NCI-H510A (cell line): ENCODE measurements at places on chromosomes 16 and 17.

DNA sequence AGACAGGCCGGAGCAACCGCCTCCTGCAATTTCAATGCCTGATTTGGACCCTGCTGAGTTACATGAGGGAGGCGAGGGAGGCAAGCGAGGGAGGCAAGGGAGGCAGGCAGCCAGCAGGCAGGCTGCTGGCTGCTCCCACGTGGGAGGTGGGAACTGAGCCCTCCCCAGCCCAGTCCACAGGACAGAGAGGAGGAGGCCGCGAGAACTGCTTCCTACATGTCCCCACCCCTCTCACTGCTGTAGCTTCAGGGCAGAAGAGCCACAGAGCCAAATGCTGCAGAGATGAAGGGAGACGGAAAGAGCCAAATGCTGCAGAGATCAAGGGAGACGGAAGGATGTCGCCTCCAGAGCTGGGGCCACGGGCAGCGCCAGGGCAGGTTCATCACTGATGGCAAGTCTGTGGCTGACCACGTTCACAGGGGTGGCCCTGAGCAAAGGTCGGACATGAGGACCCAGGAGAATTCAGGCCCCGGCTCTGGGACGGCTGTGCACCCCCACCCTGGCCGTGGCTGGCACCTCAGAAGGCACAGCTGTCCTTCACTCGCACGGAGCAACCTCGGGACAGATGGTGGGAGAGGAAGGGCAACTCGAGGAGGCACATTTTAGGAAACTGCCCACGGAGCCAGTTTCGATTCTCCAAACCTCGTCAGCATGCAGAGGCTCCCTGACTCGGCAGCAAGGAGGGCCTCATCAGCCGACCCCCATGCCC lies 21.5 kb downstream of the RPH3AL start:
- no peak for DNase-seq

DNA sequence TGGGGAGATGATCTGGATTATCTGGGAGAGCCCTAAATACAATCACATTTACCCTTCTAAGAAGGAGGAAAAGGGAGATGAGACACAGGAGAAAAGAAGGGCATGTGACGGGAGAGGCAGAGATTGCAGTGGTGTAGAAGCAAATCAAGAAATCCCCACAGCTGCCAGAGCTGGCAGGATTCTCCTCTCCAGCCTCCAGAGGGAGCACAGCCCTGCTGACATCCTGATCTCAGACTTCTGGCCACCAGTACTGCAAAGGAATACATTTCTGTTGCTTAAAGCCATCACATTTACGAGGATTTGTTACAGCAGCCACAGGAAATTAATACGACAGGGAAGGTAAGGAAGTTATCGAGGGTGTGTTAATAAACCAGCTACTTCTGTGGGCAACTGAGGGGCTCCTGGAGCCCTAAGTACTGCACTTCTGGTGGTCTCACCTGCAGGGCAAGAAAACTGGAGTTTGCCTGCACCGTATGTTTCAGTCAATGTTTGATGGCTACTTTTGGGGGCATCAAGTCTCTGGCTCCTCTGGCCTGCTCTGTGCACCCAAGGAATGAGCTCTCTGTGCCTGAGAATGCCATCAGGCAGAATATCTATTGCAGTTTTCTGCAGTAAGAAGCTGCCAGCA lies 22.9 kb upstream of the CDH13 start:
- DNase-seq: no peak

- no peak for DNase-seq
Measured at GRCh38 chr16:76428858-76429257, 151.7 kb downstream of the CNTNAP4 start.

DNA sequence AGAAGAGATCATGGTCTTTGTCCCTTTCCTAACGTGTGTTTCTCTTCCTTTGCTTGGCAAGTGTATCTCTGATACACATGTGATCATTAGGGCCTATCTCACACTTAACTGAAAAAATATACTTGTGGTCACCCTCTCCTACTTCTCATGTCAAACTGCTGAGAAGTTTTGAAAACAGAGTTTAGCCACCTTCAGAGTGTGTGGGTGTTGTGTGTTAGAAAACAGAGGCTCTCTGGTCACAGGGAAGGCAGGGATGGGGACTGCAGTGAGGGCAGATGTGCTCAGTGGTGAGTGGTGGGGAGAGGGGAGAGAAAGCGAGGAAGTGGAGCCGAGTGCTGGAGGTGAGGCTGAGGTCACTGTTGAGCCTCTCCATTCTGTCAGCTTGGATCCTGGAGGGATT lies 29.4 kb downstream of the GRB7 start:
- DNase-seq: no peak

- no peak for DNase-seq
Measured at GRCh38 chr17:32265192-32265923, at the start of gene RHBDL3. TSS of gene RHBDL3 (plus strand) at chr17:32265832. CDS start at chr17:32266190, 358 bp downstream.

DNA sequence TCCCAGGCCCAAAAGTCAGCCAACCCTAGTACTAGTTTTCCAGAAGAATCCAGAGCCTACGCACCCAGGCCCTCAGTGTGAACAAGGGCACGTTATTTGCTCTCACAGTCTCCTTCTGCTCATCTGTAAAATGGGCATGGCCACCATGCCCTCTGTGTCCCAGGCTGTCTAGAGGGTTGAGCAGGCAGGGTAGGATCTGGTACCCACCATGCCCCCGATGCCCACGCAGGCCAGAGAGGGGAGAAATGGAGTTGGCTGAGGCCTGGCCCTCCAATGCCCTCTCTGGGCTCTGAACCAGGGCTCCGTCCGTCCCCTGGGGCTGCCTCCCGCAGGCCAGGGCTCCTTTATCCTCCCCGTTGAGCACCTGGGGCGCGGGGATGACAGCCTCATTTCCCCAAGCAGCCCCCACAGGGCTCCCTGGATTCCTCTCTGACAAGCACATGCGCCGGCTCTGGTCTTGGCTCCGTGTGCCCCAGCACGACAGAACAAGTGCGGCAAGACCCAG lies 9.1 kb upstream of the BAHCC1 start:
- no peak for DNase-seq

DNA sequence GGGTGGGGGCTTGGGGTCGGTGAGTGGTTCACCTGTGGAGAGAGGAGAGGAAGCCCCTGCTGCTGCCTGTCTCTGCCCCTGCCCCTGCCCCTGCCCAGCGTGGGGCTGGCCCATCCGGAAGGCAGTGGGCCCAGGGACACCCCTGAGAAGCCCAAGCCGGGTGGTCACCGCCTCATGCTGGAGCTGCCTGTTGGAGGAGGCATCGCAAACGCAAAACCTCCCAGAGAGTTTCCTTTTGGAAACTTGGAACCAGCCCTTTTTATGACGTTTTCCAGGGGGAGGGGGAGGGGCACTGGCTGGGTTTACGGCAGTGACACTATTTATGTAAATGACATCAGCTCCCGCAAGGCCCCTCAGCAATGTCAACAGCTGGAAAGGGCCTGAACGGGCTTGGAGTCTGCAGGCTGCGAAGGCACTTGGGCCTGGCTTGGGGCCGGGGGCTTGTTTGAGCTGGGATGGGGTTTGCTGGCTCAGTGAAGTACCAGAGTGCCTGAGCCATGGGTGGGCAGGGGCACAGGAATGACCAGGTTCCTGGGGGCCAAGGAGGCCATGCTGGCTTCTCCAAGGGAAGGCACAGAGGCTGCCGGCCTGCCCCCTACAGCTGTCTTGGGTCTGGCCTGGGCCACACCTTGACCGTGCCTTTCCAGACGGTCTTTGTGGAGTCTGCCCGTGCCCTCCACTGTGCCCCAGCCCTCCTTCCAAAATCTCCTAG lies 219.5 kb downstream of the NTN1 start:
- no peak for DNase-seq

DNA sequence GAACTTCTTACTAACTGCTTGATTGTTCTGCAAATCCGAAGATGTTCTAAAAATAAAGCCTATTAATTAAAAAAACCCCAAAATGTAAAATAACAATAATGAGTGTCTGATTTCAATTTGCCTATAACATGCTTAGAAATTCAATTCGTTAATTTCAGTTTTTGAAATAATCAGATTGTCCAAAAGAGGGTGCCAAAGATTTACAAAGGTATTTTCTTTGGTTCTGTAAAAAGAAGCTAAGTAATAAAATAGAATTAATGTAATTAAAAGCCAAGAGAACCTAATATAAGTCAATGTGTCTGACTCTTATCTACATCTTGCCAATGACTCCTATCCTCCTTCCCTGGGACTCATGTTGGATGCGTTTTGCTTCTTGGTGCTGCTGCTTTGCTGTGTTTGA lies 75.0 kb upstream of the CPHXL start:
- DNase-seq: no peak

DNA sequence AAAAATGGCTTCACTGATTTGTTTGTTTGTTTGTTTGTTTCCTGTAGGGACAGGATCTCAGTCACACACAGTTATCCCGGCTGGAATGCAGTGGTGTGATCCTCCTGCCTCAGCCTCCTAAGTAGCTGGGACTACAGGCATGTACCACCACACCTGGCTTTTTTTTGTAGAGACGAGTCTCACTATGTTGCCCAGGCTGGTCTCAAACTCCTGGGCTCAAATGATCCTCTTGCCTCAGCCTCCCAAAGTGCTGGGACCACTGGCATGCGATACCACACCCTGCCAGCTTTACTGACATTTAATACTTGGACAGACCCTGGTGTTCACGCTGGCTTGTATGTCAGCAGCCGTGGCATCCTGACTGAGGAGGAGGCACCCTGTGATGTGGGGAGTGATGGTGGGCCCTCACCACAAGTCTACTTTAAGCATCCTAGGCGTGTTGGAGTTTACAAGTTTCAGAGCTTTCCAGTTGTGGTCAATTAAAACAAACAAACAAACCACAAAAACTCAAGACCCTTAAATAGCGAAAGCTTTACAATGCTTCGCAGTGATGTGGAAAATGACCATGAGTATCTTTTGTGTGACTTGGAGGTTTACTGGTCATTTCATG lies 5.1 kb downstream of the ABCA3 start:
- no peak for DNase-seq

DNA sequence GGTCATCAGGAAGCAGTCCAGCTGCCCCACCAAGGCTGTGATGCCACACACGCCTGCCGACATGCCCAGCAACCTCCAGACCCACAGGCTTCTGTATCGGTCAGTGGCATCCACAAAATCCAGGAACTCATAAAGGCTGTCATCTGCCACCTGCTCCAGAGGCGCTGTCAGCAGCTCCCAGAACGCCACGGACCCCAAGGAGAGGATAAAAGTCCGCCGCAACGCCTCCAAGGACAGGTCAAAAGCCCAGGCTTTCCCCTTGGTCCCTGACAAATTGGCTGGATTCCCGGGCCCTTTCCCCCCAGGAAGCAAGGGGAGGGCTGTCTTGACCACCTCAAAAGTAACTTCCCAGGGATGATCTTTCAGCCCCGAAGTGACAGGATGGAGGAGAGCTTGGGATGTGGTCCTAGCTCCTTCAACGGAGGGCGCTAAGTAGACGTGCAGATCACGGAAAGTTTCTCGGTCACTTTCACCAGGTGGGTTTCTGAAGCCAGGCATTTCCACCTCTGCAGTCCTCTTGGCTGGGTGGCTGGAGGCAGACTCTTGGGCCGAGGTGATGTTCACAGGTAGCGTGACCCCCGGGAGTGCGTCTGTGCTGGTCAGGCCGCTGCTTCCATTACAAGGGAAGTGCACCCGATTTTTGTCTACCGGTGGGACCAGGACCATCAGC lies 854 bp downstream of the MFSD6L start:
- DNase-seq: no peak

DNA sequence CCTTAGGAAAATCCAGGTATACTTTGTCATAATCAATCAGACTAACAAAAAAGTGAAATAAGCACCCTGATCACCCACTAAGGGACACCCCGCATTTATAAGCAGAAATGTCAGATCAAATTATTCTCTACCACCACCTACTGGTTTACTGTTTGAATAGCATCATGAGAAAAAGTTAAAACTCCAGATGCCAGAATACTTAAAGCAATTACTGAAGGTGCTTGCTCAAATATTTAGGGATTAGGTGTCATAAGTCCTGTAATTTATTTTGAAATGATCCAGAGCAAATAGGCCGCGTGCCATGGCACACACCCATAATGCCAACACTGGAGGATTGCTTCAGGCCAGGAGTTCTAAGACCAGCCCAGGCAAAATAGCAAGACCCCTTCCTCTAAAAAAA lies 2.3 kb downstream of the TOP2A start:
- DNase-seq: no peak

- DNase-seq: no peak
Measured at GRCh38 chr16:11915114-11915643, 577 bp downstream of the GSPT1 start.

- no peak for DNase-seq
Measured at GRCh38 chr17:9470171-9470570, 105.4 kb downstream of the STX8 start.

GRCh38 chr17:4324463-4324862 lies 42.0 kb downstream of the UBE2G1 start:
- DNase-seq: no peak

DNA sequence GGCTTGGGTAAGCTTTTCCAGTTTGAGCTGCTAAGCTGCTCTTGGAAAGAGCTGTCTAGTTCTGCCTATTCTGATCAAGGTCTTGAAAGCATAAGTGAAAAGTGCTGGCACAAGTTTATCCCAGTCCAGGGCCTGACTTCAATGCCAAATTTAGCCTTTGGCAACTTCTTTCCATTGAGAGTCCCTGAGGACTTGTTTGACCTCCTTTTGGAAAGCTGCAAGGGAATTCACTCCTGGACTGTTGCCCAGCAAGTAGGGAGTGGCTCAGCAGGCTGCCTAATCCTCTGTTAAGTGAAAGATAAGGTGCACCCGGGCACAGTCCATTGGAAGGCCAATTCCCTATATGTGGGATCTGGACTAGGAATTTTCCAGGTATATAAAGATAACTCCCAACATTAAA lies 16.0 kb upstream of the TANC2 start:
- DNase-seq: no peak

GRCh38 chr16:50166511-50167500 lies 13.7 kb downstream of the TENT4B start:
- no peak for DNase-seq

DNA sequence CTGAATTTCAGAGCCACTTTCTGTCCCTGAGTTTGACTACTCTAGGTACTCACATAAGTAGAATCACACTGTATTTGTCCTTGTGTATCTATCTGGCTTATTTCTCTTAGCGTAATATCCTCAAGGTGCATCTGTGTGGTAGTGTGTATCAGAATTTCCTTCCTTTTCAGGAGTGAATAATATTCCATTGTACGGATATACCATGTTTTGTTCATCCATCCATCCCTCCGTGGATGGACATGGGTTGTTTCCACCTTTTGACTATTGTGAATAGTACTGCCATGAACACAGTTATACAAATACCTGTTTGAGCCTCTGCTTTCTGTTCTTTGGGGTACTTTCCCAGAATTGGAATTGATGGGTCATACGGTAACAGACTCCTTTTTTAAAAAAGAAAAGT lies 111.7 kb downstream of the PITPNC1 start:
- DNase-seq: no peak

- no peak for DNase-seq
Measured at GRCh38 chr16:25187491-25187795, 29.3 kb upstream of the AQP8 start.

- no peak for DNase-seq
Measured at GRCh38 chr17:18896146-18896545, 38.2 kb downstream of the PRPSAP2 start.
